Right renal cortex interstitium (tissue), 3 donors: ENCODE measurements at places on chromosomes 7 and 10. TPM values are rescaled to one million over a fixed set of nuclear protein-coding genes. Genes with fewer than 3 reads are reported as not detected.

DNA sequence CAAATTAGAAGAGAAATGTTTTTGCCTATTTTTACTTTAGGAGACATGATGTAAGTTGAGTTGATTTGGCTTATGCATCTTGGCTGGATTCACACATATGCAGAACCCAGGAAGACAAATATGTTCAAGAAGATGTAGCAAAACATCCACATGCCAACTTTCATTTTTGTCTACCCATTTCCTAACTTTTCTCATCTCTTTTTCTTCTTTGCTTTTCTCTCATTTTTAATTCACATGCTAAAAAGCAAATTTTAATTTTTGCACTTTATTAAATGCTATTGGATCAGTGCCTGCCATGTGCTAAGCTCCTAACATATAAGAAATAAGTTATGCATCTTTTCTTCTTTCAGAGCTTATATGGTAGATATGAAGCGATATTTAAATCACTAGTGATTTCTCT lies 143.7 kb upstream of the GRM3 start:
- DNase-seq: no peak

Gene COL26A1
- 22.8 TPM for polyA plus RNA-seq

Gene POLR2J
- polyA plus RNA-seq: 25.4 TPM

DNA sequence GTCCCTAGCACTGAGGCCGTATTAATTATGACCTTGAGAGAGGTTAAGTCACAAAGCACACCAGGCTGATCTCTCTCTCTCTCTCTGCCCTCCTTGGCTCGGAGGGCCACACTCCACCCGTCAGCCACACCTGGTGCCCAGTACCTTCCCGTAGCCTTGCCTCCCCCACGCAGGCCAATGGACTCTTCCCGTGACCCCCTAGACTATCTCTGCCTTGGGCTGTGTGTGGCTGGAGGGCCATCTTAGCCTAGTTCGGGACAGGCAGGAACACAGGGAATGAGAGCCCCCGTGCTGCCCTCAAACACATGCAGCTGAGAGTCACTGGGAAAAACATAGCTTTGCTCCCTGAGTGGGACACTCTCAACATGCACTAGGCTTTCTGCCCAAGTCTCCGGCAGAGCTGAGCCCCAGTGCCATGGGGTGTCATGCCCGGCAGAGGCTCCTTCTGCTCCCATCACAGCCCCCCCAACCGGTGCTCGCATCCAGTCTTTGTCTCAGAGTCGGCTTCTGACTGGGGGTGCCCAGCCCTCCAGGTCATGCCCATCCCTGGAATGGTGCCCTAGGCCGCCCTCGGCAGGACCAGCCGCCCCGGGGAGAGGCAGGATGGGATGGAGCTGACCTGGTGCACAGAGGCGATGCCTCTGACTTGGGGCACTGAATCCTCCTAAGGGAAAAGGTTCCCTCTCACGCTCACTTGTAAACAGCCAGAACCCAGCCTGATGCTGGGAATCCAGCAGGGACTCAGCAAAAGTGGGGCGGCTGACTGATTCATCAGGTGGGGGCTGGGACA lies 63.0 kb downstream of the TCERG1L start:
- no peak for DNase-seq

GRCh38 chr7:22853138-22853537 lies 30.5 kb upstream of the TOMM7 start:
- DNase-seq: no peak

GRCh38 chr7:77409005-77409738 lies 7.0 kb downstream of the GSAP start:
- DNase-seq: no peak

DNA sequence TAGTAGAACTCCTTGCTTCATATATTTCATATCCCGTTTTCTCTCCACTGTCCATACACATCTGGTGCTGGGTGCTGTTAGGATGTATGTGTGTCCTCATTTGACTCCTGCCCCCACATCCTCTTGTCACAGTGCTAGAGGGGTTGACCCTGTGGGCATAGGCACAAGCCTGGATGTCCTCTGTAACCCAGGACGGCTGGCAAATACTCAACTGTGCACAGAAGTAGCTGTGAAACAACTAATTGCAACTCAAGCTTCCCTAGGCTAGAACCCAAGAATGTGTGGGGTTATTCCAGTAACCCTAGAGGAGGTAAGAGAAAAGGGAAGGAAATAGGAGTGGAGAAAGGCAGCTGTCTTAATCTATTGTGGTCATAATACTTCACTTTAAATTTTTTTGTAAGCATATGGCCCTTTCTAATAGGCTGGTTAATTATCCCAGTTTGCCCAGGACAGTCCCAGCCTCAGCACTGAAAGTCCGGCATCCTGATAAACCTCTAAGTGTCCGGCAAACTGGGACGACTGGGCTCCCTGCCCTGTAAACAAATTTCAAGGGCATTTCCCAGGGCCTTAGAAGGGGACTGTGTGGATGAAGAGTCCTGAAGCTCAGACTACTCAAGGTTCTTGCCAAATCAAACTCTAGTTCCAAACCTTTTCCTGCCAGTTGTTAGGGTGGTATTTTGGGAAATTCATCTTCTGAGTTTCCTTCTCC lies 283.2 kb upstream of the CELF2 start:
- no peak for DNase-seq

GRCh38 chr7:64300641-64301405 lies 12.9 kb upstream of the ZNF736 start:
- DNase-seq: no peak
